Caudate nucleus (tissue), 63 donors: ENCODE measurements at places on chromosomes 13 and 19.

DNA sequence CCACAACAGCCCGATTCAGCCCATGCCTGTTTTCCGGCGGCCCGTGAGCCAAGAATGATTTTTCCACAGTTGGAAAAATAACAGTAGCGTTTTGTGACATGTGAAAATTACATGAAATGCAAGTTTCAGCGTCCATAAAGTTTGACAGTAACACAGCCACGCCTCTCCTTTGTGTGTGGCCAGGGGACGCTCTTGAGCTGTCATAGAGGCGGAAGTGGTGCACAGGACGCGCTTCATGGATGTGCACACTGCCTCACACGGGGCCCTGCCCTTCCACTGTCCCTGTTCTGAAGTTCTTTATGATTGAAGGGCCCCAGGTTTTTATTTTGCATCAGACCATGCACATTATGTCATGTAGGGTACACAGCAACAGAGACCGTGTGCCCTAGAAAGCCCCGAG is 12.4 kb upstream of the ELAVL1 start:
- no peak for DNase-seq

DNA sequence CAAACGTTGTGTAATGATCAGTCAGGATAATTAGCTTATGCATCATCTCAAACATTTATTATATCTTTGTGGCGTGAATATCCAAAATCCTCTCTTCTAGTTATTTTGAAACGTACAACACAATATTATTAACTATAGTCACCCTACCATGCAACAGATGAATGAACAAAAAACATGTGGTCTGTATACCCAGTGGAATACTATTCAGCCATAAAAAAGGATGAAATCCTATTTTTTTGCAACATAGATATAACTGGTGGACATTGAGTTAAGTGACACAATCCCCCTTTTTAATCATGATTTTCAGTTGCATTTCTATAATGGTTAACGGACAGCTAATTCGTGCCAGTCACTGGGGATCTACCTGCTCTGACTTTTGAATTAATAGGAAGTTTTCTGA is 145.6 kb downstream of the SOX1 start:
- DNase-seq, result no peak

DNA sequence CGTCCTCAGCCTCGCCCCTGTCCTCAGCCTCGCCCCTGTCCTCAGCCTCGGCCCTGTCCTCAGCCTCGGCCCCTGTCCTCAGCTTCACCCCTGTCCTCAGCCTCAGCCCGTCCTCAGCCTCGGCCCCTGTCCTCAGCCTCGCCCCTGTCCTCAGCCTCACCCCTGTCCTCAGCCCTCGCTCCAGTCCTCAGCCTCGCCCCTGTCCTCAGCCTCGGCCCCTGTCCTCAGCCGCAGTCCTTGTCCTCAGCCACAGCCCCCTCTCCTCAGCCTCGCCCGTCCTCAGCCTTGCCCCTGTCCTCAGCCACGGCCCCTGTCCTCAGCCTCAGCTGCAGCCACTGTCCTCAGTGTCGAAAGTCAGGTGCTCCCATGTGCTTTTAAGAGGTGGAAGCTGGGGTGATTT is 10.5 kb downstream of the C13orf46 start:
- no peak for DNase-seq

GRCh38 chr19:27759896-27760295 is 1453.1 kb downstream of the UQCRFS1 start:
- no peak for DNase-seq

DNA sequence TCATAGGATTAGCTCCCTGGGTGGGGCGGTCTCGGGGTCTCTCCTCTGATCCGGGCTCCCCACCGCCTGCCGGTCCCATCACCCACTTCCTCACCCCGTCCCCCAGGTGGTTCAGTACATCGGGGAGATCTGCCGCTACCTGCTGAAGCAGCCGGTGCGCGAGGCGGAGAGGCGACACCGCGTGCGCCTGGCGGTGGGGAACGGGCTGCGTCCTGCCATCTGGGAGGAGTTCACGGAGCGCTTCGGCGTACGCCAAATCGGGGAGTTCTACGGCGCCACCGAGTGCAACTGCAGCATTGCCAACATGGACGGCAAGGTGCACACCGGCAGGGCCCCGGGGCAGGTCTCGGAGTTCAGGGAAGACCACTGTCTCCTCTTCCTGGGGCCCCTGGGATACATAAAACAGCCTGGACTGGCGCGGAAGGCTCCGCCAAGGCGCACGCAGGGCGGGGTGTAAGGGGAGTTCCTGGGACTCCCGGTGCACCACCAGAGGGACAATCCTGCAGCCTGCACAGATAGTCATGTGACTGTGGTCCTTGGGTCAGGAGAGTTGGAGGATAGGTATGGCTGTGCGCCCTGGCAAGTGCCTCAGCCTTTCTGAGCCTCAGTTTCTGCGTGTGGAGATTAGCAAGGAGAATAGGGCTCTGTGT is 14.2 kb upstream of the PGLS start:
- no peak for DNase-seq

- DNase-seq, result no peak
Measured at GRCh38 chr19:6697291-6697690, 23.2 kb downstream of the C3 start.

DNA sequence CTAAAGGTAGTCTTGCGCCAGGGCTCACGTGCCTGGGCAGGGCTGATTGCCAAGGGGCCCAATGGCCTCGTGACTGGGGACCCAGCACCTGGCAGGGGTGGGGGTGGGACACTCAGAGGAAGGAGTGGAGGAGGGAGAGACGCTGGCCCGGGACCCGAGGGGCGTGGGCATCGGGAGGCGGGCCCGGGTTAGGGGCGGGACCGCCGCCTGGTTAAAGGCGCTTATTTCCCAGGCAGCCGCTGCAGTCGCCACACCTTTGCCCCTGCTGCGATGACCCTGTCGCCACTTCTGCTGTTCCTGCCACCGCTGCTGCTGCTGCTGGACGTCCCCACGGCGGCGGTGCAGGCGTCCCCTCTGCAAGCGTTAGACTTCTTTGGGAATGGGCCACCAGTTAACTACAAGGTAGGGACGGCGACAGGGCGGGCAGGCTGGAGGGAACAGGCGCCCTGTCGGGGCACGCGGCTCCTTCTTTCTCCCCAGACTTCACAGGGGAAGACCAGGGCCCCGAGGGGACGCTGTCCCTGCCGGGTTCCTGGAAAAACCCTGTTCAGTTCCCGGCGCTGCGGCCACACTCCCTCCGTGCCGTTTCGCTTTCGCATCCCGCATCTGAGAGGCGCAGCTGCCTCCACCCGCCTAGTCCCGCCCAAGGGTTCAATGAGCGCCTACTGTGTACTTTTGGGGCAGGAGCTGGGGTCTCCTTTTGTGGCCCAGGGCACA is at the start of gene IFI30:
Gene IFI30, plus strand, starts transcription at position 242 of the 717 bp plus-strand sequence. Its CDS starts 29 bp downstream, at position 271.
- DNase-seq, result no peak

DNA sequence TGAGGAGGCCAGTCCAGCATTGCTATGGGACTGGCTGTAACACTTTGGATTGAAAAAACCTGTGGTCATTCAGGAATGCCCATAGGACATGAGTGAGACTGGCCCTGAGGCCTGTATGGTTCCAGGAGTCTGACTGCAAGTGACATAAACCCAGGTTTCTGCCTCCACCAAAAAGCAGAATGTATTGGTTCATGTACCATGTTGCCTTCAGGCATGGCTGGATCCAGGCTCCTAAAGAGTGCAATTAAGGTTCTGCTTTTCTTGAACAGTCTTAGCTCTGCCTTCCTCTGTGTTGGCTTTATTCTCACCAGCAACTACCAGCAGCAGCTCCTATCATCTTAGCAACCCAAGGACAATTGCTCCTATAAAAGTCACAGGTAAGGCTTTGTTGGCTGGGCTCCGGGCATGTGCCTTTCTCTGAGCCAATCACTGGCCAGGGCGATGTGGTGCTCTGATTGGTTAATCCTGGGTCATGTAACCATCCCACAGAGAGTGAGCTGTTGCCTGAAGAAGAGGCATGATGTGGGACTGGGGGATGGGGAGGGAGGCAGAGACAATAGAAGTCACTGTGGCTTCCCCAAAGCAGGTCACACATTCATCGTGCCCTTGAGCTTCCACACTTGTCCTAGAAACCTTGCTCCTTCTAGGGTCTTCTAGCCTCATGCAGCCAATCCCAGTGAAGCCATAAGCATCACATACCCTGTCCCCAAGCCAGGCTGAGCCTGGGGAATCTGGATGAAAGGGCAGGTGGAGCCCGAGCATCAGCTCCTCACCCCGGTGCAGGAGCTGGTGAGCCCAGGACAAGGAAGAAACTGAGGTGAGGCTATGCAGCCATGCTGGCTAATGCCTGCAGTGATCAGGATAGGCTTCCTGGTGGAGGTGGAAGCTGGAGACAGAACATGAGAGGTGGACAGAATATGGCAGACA is 123.9 kb downstream of the URI1 start:
- DNase-seq, result no peak

GRCh38 chr13:40271931-40272775 is 394.3 kb downstream of the FOXO1 start:
- DNase-seq, result peak; percentile 56

- DNase-seq, result no peak
Measured at GRCh38 chr19:53541971-53542370, 4.0 kb downstream of the ZNF331 start.

DNA sequence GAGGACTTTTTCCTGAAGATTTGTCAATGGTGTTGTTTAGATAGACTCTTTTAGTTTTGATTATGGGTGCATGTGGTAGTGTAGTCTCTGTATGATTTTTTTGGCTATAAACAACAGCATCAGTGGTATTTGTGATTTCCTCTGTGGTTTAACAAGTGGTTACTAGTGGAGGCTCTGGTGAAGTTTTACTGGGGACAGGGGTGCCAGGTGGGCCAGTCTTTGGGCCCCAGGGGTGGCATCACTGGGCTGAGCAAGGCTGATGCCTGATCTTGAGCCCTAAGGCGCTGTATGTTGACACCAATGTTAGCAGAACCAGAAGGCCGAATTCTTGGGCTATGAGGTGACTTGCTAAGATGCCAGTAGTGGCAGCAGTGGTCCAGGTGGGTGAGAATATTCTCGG is 811.4 kb downstream of the DACH1 start:
- no peak for DNase-seq

- no peak for DNase-seq
Measured at GRCh38 chr13:73696271-73696670, 437.9 kb downstream of the KLF12 start.

DNA sequence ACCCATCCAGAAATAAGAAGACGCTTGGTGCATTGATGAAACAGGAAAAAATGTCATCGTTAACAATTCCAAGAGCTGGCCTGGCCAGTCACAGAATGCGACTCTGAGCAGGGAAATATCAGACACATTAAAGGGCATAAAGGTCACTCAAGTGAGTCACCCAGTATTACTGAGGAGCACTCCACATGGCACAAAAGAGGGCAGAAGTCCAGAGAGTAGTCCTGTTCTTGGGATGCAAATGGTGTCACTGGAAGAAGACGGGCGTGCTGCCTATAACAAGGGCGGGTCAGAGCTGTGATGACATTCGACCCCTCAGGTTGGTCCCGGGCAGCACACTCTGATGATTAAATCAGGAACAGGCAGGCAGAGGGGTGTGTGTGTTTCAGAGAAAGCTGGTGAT is 720.3 kb downstream of the UQCRFS1 start:
- no peak for DNase-seq

DNA sequence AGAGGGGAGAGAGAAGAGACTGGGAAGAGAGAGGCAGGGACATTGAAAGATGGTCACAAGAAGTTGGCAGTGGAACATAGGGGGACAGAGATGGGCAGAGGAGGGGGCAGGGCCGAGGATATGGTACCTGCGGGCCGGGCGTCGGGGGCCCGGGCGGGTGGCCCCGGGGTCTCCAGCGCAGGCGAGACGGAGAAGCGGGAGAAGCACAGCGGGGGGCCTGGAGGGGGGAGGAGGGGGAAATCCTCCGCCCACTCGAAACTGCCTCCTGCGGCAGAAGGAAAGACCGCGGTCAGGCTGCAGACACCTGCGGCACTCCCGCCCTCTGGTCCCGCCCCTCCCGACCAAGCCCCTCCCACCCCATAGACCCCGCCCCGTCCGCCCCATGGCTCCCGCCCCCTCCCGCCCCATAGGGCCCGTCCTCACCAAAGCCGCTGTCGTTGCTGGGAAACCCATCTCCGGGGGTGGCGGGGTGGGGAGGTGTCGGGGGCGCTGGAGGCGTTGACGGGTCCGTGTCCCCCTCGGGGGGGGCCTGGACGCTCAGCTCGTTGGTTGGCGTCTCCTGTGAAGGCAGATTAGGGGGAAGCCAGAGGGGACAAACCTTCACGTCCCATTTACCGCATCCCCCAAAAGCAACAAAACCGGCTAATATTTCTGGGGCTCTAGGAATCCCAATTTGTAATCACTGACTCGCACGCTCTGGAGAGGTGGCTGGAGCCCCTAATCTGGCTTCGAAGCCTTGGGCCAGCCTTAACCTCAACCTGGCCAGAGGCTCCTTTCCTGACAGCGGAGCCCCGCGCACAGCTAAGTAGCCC is 20.4 kb downstream of the LMTK3 start:
- no peak for DNase-seq

- DNase-seq, result no peak
Measured at GRCh38 chr13:32299893-32300292, 15.3 kb downstream of the ZAR1L start.

GRCh38 chr19:23093832-23094231 is 23.0 kb upstream of the ZNF730 start:
- DNase-seq, result no peak

GRCh38 chr19:2274185-2274711 is 7.7 kb downstream of the PEAK3 start:
- DNase-seq, result no peak

- DNase-seq, result no peak
Measured at GRCh38 chr13:32134241-32135055, 102.9 kb downstream of the FRY start.

- DNase-seq, result no peak
Measured at GRCh38 chr13:110746438-110746837, 32.9 kb downstream of the ING1 start.

- no peak for DNase-seq
Measured at GRCh38 chr13:58855283-58855682, 1223.7 kb downstream of the PCDH17 start.

GRCh38 chr19:32971012-32971595 is 654 bp downstream of the CEP89 start:
- DNase-seq, result no peak

- no peak for DNase-seq
Measured at GRCh38 chr13:30816736-30817135, 81.4 kb downstream of the ALOX5AP start.

DNA sequence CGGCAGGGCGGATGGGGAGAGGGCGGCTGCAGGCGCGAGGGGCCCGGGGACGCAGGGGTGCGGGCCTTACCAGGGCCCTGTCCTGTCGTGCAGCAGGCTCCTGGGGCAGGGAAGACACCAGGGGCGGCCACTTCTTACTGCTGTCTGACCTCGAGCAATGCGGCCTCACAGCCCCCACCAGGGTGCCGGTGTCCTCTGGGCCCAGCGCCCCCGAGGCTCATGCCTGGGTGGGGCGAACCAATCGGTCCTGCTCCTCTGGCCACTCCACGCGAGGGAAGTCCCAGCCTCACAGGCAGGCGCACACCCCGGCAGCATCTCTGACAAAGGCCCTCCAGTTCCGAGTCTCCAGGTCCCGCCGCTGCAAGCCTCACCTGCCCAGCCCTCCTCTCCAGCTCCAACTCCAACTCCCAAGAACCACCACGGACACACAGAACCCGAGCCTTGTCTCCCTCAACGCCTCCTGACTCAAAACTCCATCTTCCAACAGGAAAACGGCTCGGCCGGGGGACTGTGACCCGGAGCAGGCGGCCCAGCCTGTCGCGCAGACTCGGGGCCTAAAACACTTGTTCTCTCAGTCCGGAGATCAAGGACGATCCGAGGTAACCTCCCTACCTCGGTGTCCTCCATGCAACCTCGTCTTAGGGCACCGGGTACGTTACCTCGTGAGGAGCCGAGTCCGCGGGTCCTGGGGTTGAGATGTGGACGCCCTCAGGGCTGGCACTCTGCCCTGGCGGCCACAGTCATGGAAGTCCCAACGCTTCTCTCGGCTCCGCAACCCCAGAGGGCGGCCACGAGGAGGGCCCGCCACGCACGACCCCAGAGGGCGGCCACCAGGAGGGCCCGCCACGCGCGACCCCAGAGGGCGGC is 6.5 kb downstream of the FGF22 start:
- no peak for DNase-seq

GRCh38 chr13:44437356-44438233 is 64.0 kb downstream of the SERP2 start:
- no peak for DNase-seq
